Breast epithelium (tissue), 4 donors: ENCODE measurements at places on chromosomes 5 and 9.
A peak's percentile ranks its signal among the peaks of the same experiment; 100 is the strongest.

DNA sequence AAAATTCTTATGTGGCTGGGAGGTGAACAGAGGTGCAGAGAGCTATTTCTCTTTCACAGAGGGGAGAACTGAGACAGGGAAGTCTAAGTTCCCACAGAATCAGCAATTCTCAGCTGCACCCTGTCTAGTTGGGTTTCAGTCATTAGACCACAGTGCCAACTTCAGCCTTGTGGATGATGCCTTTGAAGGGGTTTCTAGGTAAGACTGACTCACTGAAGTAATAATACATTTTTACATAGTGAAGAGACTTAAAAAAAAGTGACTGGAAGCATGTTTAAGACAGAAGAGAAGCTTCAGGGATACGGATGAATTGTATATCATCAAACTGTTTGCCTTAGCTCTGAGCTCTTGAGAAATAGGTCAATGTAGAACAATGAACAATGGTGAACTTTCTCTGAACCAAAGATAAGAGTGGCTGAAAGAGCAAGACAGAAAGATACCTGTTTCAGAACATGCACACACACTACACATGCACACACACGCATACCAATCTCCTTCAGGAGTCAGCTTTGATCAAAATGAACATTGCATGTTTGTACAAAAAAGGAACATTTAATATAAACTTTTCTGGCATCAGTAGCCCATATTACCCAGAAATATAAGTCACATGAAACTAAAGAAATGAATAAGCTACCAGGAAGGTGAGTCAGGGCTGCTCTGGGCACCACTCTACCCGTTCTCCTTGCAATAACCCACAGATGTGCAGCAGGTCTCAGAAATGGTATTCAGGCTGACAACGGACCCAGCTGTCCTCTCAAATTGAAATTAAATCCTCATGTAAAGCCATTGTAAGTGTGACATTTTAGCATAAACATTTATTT, 12.6 kb upstream of the FYB1 start:
- no peak overlapping the region for H3K4me3 ChIP-seq
- H3K36me3 ChIP-seq = no peaks in the 10 kb centered on the region
- no peaks in the 10 kb centered on the region for H3K27me3 ChIP-seq
- DNase-seq = no peak
- H3K4me1 ChIP-seq = no peaks in the 10 kb centered on the region
- H3K27ac ChIP-seq = no peak overlapping the region

- no peaks in the 10 kb centered on the region for H3K4me1 ChIP-seq
- H3K27ac ChIP-seq = no peak overlapping the region
- no peak overlapping the region for H3K4me3 ChIP-seq
- DNase-seq = peak; percentile 76
Measured at GRCh38 chr5:133113331-133114061, 61.7 kb downstream of the HSPA4 start.

DNA sequence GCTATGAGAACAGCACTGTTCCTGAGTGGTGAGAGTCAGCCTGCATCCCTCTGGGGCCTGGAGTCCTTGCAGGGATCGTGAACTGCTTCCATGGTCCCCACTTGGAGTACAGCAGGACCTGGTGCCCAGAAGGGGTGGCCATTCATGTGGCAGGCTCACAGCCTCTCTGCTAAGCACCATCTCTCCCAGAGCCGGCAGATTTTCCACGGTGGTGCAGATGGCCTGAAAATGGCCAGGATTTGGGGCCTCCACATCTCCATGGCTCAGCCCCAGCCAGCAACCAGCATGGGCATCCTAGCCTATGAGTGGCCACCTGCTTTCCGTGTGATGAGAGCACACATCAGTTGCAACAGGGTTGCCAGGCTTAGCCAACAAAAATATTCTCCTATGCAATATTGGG, 33.9 kb upstream of the SEMA4D start:
- DNase-seq = no peak
- H3K36me3 ChIP-seq = no peaks in the 10 kb centered on the region

DNA sequence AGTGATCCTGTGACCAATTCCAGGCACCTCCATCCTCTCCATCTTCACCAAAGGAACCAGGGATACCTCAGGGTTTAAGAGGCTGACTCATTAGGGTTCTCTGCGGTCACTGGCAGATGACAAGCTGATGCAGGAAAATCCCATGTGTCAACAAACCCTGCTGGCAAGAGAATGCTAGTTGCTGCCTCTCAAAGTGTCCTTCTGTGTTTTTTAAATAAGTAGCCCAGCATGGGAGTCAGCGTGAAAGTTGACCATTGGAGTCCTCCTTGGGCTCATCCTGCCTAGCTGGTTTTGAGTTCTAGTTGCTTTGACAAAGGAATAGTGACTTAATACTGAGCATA, 200.2 kb downstream of the SLIT3 start:
- no peaks in the 10 kb centered on the region for H3K27me3 ChIP-seq
- peak; percentile 33 for DNase-seq
- H3K4me1 ChIP-seq = peaks cover 4% of the 10 kb centered on the region
- H3K36me3 ChIP-seq = no peaks in the 10 kb centered on the region

GRCh38 chr9:75418518-75418917, 330.2 kb downstream of the OSTF1 start:
- no peak for DNase-seq
- H3K4me3 ChIP-seq = no peak overlapping the region
- H3K27me3 ChIP-seq = no peaks in the 10 kb centered on the region
- no peaks in the 10 kb centered on the region for H3K36me3 ChIP-seq
- no peaks in the 10 kb centered on the region for H3K4me1 ChIP-seq
- no peak overlapping the region for H3K27ac ChIP-seq

GRCh38 chr9:88890546-88890945, 100.7 kb upstream of the S1PR3 start:
- no peak overlapping the region for H3K4me3 ChIP-seq
- H3K27me3 ChIP-seq = no peaks in the 10 kb centered on the region
- no peak for DNase-seq

GRCh38 chr5:35876922-35877321, 20.2 kb downstream of the IL7R start:
- H3K4me3 ChIP-seq = no peak overlapping the region
- H3K27me3 ChIP-seq = no peaks in the 10 kb centered on the region
- no peak for DNase-seq
- no peaks in the 10 kb centered on the region for H3K36me3 ChIP-seq
- H3K27ac ChIP-seq = no peak overlapping the region

DNA sequence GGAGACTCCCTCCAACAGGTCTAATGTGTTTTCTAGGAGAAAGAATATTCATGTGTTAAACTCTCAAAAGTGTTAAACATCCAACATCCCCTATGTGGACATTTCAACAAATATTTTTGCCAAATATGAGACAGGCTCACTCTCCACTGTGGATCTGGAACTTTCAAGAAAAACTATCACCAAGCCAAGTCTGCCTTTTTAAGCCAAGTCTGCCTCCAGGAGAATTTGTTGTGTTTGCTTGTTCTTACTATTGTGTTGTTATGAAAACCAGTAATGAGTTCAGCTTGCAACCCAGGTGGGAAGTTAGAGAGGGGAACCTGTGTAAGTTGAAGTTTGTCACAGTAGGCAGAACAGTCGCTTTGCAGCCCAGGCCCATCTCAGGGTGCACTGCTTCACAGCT, 228.1 kb downstream of the NFIB start:
- H3K4me3 ChIP-seq = no peak overlapping the region
- no peaks in the 10 kb centered on the region for H3K36me3 ChIP-seq
- H3K4me1 ChIP-seq = no peaks in the 10 kb centered on the region
- no peaks in the 10 kb centered on the region for H3K27me3 ChIP-seq

- H3K4me1 ChIP-seq = peaks cover 9% of the 10 kb centered on the region
- peak overlapping the region; percentile 68 for H3K27ac ChIP-seq
- peak; percentile 75 for DNase-seq
- peak overlapping the region; percentile 53 for H3K4me3 ChIP-seq
- H3K27me3 ChIP-seq = no peaks in the 10 kb centered on the region
Measured at GRCh38 chr9:136342181-136343120, 15.1 kb downstream of the GPSM1 start.

GRCh38 chr5:32465076-32465475, 20.5 kb upstream of the ZFR start:
- H3K4me1 ChIP-seq = no peaks in the 10 kb centered on the region
- H3K4me3 ChIP-seq = no peak overlapping the region
- no peaks in the 10 kb centered on the region for H3K27me3 ChIP-seq

GRCh38 chr5:92519811-92520632, 1061.0 kb downstream of the NR2F1-AS1 start:
- no peak overlapping the region for H3K4me3 ChIP-seq
- no peaks in the 10 kb centered on the region for H3K36me3 ChIP-seq
- H3K27ac ChIP-seq = no peak overlapping the region
- no peak for DNase-seq
- H3K4me1 ChIP-seq = no peaks in the 10 kb centered on the region

- H3K4me3 ChIP-seq = no peak overlapping the region
- H3K27me3 ChIP-seq = no peaks in the 10 kb centered on the region
- H3K27ac ChIP-seq = no peak overlapping the region
- no peaks in the 10 kb centered on the region for H3K4me1 ChIP-seq
- DNase-seq = no peak
- no peaks in the 10 kb centered on the region for H3K36me3 ChIP-seq
Measured at GRCh38 chr5:143481697-143482531, 78.4 kb upstream of the NR3C1 start.

- H3K4me3 ChIP-seq = no peak overlapping the region
- no peaks in the 10 kb centered on the region for H3K36me3 ChIP-seq
- H3K27me3 ChIP-seq = no peaks in the 10 kb centered on the region
- H3K27ac ChIP-seq = no peak overlapping the region
Measured at GRCh38 chr9:27468462-27469110, 55.5 kb upstream of the IFNK start.

GRCh38 chr5:66704790-66705425, 108.7 kb downstream of the MAST4 start:
- H3K4me1 ChIP-seq = no peaks in the 10 kb centered on the region
- no peak for DNase-seq
- H3K27me3 ChIP-seq = no peaks in the 10 kb centered on the region

- no peaks in the 10 kb centered on the region for H3K36me3 ChIP-seq
- no peaks in the 10 kb centered on the region for H3K4me1 ChIP-seq
- H3K27ac ChIP-seq = no peak overlapping the region
Measured at GRCh38 chr5:28575368-28575767, 1537.0 kb upstream of the CDH9 start.

- no peak for DNase-seq
- H3K27me3 ChIP-seq = no peaks in the 10 kb centered on the region
- H3K27ac ChIP-seq = no peak overlapping the region
- H3K36me3 ChIP-seq = peaks cover 5% of the 10 kb centered on the region
- no peaks in the 10 kb centered on the region for H3K4me1 ChIP-seq
Measured at GRCh38 chr5:19172926-19173470, 815.0 kb downstream of the CDH18 start.
